ENCODE measurements at places on chromosomes 12 and 14.

- peak; percentile 53 for DNase-seq
Observed at GRCh38 chr14:106844608-106845285, 1318.4 kb downstream of the TMEM121 start.

DNA sequence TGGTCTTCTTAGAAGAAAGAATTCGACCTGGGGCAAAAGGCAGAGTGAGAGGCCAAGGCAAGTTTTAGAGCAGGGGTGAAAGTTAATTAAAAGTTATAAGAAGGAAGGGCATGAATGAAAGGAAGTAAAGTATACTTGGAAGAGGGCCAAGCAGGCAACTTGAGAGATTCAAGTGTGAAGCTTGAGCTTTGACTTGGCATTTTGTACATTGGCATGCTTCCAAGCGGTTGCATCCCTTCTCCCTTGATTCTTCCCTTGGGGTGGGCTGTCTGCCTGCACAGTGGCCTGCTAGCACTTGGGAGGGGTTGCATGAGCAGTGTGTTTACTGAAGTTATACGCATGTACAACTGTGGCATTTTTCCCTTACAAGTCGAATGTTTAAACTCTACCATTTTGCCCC is 74.8 kb upstream of the MGAT4C start:
- no peak for DNase-seq

DNA sequence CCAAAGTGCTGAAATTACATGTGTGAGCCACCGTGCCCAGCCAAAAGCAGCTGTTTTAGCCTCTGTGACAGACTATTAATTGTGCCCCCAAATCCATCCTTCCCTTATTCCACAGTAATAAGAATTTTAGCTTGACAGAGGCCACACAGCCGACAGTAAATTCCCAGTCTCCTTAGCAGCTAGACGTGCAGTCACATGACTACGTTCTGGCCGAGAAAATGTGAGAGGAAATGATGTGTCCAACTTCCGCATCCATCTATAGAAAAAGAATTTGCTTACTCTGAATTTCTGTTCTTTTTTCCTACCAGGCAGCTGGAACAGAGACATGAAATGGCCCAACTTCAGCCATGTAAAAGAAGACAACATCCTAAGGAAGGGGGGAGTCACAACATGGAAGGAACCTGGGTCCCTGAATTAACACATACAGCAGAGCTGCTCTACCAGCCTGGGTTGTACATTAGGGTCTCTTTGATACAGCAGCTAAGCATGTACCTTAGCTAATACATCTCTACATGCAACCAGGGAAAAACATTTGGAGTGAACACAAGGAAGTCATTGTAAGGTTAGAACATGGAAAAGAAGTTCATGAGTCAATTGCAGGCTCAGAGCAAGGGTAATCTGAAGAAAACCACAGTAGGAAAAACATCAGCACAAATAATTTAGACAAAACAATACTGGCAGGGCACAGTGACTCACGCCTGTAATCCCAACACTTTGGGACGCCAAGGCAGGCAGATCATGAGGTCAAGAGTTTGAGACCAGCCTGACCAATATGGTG is 35.5 kb downstream of the CIT start:
- no peak for DNase-seq

DNA sequence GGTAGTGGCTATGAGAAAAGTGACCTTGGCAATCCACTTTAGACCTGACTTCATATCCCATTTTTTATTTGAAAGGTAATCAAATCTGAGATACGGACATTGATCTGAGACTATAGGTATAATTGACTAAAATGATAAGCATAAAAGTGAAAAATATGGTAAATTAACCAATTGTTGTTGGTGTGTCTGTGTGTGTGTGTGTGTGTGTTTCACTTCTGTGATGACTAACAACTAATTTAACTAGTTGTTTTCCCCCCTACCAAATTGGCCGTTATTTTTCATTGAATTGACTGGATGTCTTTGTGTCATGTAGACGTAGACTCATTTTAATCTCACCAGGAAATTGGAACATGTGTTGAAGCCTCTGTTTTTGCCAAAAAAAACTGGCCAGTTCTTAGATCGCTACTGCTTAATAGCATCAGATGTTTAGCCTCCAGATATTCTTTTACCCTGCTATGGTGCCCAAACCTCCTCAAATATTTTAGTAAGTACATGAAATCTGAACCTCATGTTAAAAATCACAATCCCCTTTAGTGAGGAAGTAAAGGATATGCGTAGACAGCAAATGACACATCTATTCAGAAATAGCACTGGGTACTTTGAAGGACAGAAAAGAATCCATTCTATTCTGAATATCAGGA is 395.0 kb downstream of the EGLN3 start:
- no peak for DNase-seq

DNA sequence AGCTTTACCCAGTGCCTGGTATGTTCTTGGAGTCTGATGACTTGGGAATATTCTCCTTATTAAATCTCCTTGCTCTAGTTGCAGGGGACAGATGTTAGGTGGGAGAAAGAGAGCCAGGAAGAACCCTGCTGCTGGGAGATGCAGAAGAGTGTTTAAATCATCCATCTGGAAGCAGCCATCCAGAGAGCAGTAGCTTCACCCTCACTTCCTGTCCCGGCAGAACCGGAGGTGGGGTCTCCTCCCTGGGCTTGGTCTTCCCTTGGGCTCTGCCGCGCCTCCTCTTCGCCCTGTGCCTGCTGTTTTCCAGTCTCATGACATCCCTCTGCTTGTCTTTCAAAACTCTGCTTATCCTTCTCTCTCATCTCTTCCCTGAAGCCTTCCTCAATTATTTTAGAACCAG is 15.5 kb downstream of the B4GALNT3 start:
- no peak for DNase-seq

DNA sequence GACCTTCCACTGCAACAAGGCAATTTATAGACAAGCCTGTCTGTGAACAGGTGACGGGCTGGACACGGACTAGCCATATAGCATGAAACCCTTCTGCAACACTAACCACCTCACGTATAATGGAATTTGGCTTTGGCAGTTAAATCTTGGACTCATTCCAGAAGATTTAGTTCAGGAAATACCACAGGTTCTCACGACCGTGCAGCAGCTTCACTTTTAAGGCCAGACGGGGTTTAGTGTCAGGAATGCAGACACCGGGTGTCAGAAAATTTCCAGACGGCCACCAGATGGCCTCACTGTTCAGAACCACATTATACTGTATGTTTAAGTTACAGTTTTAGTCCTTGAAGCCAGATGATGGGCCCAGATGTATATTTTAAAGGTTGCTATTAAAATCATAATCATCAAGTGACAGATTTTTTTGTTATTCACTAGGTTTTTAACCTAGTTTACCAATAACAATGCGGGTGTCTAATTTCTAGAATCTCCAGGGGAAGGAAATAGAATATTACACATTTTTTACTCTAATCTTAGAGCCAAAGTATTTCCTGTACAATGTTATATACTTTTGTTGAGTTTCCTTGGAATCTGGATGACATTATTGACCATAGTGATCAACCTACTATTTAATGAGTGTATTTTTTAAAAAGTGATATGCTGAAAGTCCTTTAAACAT is 90.5 kb upstream of the TMPO start:
- no peak for DNase-seq

DNA sequence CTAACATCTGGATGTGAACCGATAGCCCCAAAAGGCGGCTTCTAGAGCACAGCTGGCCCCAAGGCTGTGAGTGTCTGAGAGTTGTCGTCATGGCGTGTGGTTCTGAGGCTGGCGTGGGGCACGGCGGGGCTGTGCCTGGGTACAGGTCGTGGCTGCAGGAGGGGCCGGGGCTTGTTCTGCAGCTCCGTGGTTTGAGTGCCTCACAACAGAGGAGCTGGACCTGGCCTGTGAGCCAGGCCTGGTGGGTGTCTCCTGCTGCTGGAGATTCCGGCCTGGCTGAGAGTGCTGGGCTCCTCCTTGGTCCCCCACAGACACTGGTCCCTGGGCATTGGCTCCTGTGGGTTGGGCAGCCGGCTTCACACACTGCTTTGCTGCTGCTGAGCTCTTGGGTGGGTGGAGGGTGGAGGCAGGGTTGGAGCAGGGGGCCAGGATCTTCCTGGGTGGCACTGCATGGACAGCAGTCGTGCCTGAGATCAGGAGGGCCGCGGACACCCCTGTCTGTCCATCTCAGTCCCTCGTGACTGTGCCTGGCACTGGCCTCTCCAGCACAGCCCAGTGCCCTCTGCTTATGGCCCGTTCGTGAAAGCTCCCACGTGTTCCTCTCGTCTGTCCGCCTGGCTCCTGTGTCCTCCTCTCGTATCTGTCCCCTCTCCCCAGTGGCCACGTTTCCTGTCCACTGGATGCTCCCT is 31.8 kb upstream of the TEX22 start:
- no peak for DNase-seq

DNA sequence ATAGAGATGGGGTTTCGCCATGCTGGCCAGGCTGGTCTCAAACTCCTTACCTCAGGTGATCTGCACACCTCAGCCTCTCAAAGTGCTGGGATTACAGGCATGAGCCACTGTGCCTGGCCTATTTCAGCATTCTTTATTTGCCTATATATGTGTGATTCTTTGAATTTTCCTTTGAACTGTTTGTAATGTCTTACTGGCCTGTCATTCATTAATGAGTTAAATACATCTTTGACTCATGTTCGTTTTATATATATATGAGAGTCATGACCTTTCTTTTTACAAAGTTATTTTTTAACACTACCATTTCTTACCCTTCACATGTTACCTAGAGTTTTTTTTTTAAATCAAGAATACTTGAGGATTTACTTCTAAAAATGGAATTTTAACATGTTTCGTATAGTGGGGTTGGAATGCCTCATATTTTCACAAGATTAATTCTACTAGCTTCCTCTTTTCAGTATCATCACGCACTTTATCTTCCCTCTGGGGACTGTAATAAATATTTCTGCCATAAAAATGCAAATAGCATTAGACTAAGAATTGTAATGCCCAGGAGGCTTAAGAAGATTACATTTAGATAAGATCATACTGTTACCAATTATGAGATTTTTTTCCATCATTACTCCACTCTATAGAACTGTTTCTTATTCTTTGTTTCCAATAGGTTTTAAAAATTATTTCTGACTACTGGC is 66.7 kb downstream of the NTN4 start:
- no peak for DNase-seq

- DNase-seq, result no peak
Observed at GRCh38 chr14:66315548-66315947, 170.6 kb upstream of the CCDC196 start.

GRCh38 chr14:102510616-102511520 is 1.3 kb upstream of the ANKRD9 start:
- DNase-seq, result no peak

GRCh38 chr12:46499901-46500300 is 127.3 kb upstream of the SLC38A2 start:
- no peak for DNase-seq

GRCh38 chr14:104223101-104224041 is 85.0 kb downstream of the KIF26A start:
- DNase-seq, result no peak

DNA sequence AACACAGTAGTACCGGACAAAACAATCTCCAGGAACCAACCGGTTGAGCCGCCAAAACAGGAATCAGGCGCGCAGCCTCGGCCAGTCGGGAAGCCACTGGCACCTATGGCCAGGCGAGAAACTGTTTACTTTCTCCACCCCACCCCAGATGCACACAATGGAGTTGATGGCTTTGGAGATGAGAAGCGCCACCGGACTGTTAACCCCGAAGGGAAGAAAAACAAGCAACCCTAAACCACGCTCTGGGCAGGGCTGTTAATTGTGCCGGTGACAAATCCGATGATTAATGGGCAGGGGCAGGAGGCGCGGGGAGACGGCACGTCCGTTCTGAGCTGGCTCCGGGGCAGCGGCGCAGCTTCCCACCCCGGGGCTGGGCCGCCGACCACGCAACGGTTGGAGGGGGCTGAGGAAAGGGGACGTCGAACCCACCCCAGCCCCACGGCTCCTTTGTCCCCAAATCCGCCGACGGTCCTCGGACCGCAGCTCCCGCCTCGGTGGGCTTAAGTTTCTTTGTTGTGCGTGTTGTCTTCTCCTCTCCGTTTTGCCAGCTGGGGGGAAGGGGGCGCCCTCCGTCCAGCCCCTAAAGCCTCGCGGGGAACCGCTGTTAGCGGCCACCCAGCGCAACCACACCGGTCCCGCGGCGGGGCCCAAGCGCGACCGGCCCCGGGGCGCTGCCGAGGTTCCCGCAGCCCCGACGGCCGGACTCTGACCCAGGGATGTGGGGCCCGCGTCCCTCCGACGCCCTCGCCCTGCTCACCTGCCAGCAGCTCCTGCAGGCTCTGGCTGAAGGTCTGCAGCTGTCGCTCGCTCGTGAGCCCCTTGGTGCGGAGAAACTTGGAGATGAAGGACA is 790 bp downstream of the BTG1 start:
- DNase-seq, result peak; percentile 39

DNA sequence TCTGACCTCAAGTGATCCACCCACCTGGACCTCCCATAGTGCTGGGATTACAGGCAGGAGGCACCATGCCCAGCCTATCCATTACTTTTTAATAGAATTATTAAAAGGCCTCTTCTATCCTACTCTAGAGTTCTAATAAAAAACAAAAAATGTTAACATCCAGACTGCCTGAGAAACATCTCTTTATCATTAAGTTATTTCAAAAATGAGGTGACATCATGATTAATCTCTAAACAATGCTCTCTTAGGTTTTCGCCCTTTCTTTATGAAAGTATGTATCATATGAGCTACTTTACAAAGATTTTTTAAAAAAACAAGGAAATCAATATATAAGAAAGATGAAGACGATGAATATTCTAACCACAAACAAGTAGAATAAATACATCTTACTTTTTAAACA is 52.6 kb downstream of the FGD6 start:
- no peak for DNase-seq

DNA sequence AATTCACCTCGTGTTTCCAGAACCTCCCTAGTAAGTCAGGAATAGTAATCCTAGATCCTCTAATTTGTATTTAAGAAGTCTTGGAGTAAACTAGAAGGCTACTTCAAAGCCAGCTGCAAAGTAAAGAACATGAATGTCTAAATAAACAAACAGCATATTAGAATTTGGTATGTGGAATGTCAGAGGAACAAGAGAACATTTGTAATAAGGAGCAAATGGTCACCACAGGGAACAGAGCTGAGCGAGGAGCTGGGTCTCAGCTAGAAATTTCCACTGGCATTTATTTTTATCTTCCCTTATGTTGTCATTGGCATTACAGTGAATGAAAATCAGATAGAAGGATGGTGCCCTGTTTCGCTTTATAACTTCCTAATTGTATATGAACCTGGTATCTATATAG is 50.2 kb downstream of the FRMD6 start:
- DNase-seq, result no peak

DNA sequence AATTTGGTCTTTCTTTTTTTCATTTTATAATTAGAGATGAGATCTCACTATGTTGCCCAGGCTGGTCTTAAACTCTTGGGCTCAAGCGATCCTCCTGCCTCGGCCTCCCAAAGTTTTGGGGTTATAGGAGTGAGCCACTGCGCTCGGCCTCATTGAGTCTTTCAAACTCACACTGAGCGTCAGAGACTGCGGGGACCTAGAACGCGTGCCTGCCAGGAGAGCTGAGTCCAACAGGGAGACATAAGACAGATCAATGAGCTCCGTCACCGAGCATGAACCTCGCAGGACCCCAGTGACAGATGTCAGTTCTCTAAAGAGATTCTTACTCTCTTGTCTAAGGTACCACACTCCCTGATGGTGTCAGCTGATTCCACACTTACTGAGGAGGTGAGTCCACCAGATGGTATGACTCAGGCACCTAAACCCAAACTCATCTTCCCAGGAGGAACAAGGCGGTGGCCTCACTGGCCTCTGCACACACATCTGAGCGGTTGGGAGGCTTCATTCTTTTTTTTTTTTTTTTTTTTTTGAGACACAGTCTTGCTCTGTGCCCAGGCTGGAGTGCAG is 58.9 kb downstream of the CCDC88C start:
- no peak for DNase-seq

- no peak for DNase-seq
Observed at GRCh38 chr14:27184427-27184826, 586.6 kb upstream of the NOVA1 start.

- no peak for DNase-seq
Observed at GRCh38 chr12:104750061-104750460, 208.0 kb downstream of the SLC41A2 start.
